ENCODE measurements at places on chromosomes 5 and 9.

- DNase-seq: peak; percentile 27
Observed at GRCh38 chr9:27333241-27334052, 36.5 kb upstream of the EQTN start.

DNA sequence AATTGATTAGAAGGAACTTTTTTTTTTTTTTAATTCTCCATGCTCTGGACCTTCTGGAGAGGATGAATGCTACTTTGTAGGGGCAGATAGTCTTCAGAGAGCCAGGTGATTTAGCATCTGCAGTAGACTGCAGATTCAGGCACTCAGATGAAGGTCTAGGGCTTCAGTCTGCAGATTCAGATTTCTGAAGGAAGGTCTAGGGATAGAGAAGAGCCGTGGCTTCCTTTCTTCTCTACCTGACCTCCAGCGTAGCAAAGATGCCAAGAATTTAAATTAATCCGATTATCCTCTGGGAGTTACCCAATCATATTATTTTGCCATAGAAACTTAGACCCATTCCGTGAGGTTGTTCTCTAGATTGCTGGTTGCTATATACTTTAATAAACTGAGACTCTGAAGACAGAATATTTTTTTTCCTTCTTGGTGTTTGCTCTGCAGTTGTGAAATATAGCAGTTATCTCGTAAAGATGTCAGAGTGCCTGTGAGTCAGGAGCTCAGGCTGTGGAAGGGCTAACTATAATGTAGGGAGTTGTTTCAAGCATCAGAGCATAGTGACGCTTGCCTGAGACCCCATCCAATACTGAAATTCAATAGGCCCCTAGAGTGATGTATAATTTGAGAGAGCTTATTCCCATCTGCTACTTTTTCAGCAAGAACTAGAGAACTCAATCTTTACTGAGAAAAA lies 132.7 kb upstream of the SLC12A2 start:
- DNase-seq: no peak

DNA sequence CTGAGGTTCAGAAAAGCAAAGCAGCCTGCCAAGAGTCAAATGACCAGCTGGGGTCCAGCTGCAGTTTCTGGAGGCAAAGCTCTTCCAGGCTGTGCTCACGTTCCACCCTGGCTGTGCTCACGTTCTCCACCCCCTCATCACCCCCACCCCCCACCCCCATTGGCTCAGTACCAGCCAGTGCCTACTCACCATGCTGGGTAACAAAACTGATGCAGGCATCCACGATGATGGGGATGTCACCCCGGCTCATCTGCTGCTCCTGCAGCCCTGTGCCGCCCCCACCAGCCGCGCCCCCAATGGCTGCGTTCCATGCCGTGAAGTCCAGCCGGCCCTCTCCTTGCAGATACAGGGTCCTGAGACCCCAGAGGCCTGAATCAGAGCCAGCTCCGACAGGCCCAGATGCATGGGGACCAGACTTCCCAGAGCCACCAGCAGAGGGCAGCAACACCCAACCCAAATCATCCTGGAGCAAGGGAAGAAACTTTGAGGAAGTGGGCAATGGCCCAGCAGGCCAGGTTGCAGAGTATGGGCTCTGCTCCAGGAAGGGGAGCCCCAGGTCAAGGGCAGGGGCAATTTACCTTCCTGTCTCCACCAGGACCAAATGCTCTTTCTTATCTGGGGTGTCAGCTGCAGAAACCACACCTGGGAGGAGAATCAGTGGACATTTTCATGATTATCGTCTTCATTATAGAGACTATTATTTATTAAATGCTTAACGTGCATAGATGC lies 13.7 kb upstream of the FCHSD1 start:
- no peak for DNase-seq

GRCh38 chr5:122316656-122317055 lies 4.6 kb downstream of the SNCAIP start:
- no peak for DNase-seq

- DNase-seq: no peak
Observed at GRCh38 chr9:132602207-132602606, 19.8 kb downstream of the BARHL1 start.

- no peak for DNase-seq
Observed at GRCh38 chr9:92605224-92605623, 64.7 kb downstream of the IPPK start.

DNA sequence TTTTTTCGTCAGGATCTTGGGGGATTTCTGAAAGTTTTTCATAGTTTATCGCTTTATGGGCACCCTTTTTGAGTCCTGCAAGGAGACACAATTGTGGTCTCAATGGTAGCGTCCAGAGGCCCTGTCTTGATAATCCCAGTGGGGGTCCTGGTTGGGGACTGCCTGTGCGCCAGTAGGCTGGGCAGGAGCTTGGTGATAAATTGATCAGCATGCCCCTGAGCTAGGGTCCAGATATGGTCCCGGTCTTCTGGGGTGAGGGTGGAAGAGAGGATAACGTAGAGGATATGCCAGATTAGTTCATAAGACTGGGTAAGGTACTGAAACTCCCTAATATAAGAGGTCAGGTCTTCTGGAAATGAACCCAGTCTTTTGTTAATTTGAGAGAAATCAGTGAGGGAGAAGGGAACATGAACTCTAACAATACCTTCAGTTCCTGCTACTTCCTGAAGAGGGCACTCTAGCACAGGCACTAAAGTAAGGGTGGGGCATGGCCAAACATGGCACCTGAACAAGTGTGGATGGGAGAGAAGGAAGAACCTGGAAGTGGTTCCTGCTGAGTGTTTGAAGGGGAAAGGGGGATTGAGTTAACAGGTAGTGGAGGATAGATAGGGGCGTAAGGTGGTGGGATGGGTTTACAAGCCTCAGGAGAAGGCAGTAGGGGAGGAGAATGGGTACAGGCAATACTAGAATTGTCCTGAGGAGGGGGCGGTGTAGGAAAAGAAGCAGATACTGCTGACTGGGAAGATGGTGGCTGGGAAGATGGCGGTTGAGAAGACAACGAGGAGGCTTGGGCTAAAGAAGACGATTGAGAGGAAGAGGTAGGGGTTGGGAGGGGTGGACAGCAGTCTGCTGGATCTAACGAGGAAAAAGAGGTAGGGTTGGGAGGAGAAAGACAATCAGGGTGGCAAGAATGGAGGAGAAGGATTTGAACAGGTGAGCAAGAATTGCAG lies 33.8 kb upstream of the ANXA2R start:
- DNase-seq: no peak

DNA sequence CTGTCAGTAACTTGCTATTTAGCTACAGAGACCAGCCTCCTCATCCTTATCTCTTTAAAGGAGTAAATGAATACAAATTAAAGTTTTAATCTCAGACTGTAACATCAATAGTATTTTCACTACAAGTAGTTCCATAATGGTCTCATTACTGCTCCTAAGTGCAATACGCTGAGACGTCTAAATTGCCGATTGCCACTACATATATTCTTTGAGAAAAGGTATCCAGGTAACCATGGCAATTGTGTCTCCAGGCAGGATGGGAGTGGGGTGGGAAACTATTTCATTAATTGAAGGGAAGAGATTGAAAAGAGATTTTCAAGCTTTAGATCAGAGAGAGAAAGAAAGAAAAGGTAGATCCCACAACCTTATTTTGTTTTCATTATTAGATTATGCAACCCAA lies 65.5 kb upstream of the PPP2R2B start:
- no peak for DNase-seq

DNA sequence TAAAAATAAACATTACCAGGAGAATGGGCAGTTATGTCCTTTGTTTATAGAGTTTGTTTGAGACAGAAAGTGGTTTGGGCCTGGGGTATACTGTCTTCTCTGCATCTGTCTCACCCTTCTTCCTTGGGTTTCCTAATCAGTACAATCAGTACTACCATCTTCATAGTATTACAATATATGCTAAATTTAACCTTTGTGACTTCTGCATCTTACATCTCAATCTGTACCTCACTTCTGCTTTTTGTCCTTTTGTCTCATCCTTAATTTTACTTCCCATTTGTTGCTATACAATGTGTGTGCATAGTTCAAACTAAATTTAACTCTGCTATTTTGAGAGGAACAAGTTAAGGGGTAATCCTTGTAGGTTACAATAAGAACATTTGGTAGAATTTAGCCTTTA lies 19.6 kb downstream of the FBXO38 start:
- DNase-seq: no peak
